ACHN (cell line): ENCODE measurements at places on chromosomes 5 and 9.

- DNase-seq: no peak
These were observed 278.7 kb downstream of the DENND1A start for GRCh38 chr9:123651273-123651672.

- peak; percentile 8 for DNase-seq
These were observed 41.3 kb upstream of the HAND1 start for GRCh38 chr5:154519359-154519758.

- DNase-seq: no peak
These were observed 75.2 kb downstream of the ESM1 start for GRCh38 chr5:54909911-54910870.

DNA sequence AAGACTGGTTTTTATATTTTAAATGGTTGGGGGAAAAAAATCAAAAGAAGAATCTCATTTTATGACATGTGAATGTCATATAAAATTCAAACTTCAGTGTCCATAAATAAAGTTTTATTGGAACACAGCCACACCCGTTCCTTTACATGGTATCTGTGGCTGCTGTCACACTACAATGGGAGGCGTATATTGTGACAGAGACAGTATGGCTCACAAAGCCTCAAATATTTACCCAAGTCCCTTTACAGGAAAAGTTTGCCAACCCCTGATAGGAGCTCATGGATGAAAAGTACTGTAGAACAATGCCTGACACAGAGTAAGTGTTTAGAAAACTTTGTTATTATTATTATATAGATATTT is 5.2 kb upstream of the DUSP1 start:
- no peak for DNase-seq

DNA sequence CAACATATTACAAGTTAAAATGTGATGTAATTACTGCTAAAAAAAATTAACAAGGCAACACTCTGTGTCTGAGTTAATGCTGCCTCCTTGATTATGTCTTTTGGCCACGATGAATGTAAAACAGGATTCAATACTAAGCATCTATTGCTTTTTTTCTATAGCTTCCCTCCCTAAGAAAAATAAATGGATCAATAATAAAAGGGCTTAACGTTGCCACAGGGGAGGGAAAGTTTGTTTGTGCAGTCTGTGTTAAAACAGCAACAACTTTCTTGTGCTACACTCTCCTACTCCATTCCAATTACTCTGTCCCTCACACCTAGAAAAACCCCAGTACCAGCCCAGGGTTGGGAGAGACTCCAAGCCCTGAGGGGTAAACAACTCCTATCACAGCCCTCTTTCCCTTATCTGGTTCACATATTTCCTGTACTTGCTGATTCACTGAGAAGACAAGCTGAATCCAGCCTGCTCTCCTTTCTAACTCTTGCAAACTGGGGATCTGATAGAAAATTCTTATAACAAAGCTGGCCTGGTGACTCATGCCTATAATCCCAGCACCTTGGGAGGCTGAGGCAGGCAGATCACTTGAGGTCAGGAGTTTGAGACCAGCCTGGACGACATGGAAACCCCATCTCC is 44.8 kb downstream of the PTPN3 start:
- DNase-seq: no peak

- DNase-seq: no peak
These were observed 46.0 kb upstream of the OSMR start for GRCh38 chr5:38799556-38800377.

GRCh38 chr5:139884734-139885133 is 89.1 kb downstream of the PSD2 start:
- no peak for DNase-seq

- peak; percentile 93 for DNase-seq
These were observed at the start of gene KIF12 for GRCh38 chr9:114098936-114099668. KIF12 (minus strand) TSS chr9:114099292; CDS start chr9:114099276, 16 bp downstream.

- no peak for DNase-seq
These were observed 1.1 kb upstream of the DOCK2 start for GRCh38 chr5:169635936-169636335.

- DNase-seq: no peak
These were observed 81.2 kb upstream of the MAP3K1 start for GRCh38 chr5:56734091-56734694.

GRCh38 chr5:100690036-100690560 is 154.9 kb downstream of the FAM174A start:
- no peak for DNase-seq

- peak; percentile 8 for DNase-seq
These were observed 281.5 kb downstream of the EFNA5 start for GRCh38 chr5:107389130-107389774.

GRCh38 chr5:150615141-150615699 is 25.2 kb upstream of the SYNPO start:
- no peak for DNase-seq

DNA sequence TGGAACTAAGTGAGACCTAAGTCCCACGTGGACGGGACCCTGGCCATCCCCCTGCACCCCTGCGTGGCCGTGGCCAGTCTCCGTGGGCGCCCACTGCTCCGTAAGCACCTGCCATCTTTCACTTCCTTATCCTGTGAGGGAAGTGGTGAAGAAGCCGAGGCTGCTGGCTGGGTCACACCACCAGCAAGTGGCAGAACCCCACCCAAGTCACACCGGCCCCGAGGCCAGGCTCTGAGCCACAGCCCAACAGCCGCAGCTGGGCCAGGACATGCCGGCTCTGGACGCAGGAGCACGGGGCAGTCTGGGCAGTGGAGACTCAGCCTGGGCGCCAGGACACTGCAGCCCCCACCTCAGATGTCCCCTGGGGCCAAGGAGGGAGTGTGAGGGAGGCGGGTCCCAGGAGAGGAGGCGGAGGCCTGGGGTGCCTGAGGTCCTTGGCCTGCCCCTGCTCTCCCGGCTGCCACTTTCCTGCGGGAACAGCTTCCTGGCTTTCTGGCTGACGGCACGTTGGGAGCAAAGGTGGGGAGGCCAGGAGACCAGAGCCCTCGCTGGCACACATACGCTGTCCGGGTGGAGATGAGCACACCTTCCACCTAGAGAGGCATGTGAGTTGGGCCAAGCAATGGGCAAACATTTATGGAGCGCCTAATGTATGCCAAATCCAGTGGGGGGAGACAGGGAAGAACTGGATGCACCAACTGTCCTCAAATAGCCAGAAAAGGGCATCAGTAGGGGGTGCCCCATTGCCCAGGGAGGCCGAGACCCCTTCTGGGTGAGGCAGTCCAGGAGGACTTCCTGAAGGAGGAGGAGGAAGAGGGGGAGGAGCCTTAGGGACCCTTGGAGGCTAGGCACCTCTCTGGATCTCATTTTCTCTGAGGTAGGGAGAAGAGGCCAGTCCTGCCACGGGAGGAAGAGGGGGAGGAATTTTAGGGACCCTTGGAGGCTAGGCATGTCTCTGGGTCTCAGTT is 43.9 kb upstream of the EGFL7 start:
- no peak for DNase-seq

DNA sequence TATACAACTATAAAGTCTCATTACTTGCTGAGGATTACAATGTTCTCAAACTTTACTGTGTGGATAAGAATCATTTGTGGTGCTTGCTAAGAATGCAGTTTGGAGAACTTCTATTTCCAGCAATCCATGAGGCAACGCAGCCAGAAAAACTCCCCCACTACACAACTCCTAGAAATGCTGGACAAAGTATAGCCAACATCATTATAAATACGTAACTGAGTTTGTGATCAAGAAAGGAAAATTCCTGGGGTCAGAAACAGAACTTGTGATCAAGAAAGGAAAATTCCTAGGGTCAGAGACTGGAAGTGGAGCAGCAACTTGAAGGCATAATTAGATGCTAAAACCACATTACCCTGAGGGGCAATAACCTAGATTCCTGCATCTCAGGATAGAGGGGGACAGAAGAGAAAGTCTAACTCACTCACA is 81.1 kb downstream of the MAT2B start:
- no peak for DNase-seq

GRCh38 chr9:70923961-70924360 is 197.5 kb downstream of the TRPM3 start:
- no peak for DNase-seq

- no peak for DNase-seq
These were observed 320.3 kb upstream of the CLINT1 start for GRCh38 chr5:158179271-158179670.

DNA sequence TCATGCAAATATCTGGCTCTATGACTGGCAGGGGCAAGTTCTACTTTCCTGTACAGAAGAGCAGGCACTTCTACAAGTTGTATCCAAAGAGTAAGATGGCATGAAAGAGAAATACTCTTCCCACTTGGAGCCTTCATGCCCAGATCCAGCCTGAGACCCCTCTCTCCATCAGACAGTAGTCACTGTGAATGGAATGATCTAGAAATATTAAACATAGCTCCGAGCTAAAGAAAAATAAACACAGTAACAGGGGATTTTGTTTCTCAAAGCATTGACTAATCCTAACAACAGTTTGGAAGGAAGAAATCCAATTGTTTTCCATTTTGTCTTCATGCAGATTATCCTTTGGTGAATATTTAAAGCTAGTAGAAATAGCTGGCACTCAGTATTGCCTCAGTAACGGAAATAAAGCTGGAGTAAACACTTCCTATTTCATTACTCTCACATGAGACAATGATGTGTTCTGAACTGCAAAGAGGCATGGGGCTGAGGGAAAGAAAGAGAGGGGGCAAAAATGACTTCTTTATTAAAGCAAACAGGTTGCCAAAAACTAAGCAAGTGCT is 100.0 kb downstream of the SEMA5A start:
- no peak for DNase-seq

GRCh38 chr5:138840103-138840502 is 35.0 kb downstream of the LRRTM2 start:
- no peak for DNase-seq

DNA sequence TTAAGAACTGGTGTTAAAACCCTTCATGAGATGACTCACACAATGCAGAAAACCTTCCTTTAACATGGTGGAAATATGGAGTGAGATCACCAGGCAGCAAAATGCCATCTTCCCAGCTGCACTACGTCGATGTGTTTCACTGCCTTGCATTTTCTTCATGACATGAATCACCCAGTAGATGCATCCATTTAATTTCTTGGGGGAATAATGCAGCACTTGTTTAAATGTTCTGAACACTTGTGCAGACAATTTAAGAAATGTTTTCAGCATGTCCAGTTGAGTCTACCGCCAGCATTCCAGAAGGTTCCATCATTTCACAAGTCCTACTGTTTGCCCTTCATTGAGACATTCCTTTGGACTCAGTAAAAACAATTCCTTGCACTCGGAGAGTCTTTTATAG is 81.6 kb downstream of the ADAMTS16 start:
- DNase-seq: no peak

DNA sequence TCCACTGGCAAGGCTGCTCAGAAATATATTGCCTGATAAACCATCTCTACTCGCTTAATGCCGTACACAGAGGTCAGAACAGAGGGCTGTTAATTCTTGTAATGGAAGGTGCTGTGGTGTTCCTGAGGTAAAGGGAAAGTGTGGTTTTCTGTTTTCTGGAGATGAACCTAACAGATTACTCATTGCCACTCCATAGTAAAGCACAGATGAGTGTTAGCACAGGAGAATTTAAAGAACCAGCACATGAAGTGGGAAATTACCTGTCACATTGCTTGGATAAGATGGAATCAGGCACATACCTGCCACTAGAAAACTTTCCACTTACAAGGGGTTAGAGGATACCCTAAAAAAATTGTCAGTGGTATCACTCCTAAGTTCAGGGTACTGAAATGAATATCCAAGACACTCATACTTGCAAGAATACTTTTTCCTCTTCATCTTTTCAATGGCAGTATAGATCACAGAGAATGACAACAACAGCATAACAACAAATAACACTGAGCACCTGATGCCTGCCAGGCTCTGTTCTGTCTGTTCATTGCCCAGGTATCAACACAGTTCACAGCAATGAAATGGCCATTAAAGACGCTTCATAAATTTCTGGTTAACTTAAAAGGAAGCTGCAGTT is 152.9 kb upstream of the GNA14 start:
- DNase-seq: no peak

DNA sequence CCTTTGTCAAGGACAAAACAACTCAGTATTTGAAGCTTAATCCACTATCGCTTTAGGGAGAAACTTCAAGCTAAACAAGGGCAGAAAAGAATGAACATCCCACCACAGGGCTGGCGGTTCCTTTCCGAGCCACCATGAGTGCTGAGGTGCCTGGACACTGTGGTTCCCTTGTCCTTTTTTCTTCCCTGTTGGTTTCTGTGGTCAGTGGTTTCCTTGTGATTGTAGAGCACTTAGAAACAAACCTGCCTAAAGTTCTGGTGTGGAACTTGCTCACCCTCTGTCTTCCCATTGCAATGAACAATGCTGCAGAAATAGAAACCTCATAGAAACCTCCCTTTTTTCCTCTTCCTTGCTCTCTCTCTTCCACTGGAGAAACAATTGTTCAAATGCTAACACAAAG is 79.3 kb upstream of the TBC1D2 start:
- no peak for DNase-seq

DNA sequence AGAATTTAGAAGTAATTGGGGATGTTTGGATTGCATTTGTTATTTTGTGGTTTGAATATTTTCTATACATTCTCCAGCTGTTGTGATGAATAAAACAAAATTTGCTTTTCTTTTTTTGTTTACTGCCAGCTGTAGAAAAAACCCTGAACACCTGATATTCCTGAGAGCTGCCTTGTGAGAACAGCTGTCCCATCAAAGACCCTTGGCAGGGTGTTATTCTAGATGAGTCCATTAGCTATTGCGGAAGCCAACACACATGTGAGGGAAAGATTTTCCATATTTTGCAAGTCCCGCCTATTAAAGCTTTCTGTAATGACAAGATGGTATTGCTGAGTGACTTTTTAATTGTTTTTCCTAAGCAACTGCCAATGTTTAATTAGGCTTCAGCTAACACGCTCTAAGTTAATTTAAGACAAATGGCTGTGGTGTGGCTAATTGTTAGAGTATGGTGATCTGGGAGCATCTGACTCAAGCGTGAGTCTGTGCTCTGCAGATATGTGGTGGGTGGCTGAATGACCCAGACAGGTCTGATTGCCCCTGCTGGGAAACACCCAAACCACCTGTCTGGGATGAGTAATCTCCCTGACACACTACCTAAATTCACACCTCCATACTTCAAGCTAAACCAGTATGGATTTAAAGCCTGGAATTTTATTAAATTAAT is 86.5 kb upstream of the PRLR start:
- DNase-seq: no peak

GRCh38 chr5:148998174-148998797 is 64.6 kb downstream of the SH3TC2 start:
- DNase-seq: peak; percentile 81

GRCh38 chr5:83922699-83923098 is 202.0 kb upstream of the HAPLN1 start:
- peak; percentile 6 for DNase-seq

GRCh38 chr5:79582186-79582585 is 30.1 kb upstream of the TENT2 start:
- no peak for DNase-seq

DNA sequence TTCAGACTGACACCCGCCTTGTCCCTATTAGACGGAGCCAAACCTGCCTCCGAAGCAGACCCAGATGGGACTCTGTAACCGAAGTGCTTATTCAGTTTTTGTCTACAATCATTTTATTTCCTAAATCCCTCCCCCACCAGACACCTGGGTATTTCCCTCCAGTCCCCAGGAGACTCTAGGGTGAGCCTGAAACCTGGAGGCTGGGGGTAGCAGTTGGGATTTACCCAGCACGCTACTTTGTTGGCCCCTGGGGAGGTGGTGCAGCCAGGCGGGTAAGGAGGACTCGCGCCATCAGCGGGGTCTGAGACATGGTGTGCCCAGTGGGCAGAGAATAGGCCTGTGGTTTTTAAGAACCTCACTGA is 1.3 kb upstream of the LHX2 start:
- no peak for DNase-seq
